ENCODE measurements at places on chromosomes 6 and 20.

GRCh38 chr6:42281570-42281969 lies 63.9 kb upstream of the MRPS10 start:
- ATAC-seq: no peak

GRCh38 chr20:40189621-40190020 lies 499.4 kb downstream of the MAFB start:
- ATAC-seq: no peak

- no peak for ATAC-seq
These were observed 71.4 kb upstream of the SCAF8 start for GRCh38 chr6:154661768-154662167.

GRCh38 chr20:10610251-10610650 lies 63.5 kb downstream of the JAG1 start:
- no peak for ATAC-seq

DNA sequence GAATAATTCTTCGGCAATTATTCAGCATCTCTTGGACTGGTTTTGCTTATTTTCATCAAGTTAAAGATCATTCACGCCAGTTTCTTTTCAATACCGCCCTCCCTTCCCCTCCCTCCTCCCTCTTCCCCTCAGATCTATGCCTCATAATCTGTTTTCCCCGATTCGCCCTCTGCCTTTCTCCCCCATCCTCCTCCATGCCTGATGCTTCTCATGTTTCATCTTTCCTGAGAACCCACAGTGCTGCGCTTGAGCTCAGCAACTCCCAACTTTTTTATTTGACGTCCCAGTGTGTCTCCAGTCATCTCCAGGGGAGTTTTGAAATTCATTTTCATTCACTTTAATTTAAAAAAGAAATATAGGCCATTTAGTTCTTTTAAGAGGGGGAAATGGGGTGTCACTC lies 142.7 kb downstream of the PTPRT start:
- no peak for ATAC-seq

GRCh38 chr20:58405504-58406291 lies 16.7 kb downstream of the VAPB start:
- peak; percentile 41 for ATAC-seq

DNA sequence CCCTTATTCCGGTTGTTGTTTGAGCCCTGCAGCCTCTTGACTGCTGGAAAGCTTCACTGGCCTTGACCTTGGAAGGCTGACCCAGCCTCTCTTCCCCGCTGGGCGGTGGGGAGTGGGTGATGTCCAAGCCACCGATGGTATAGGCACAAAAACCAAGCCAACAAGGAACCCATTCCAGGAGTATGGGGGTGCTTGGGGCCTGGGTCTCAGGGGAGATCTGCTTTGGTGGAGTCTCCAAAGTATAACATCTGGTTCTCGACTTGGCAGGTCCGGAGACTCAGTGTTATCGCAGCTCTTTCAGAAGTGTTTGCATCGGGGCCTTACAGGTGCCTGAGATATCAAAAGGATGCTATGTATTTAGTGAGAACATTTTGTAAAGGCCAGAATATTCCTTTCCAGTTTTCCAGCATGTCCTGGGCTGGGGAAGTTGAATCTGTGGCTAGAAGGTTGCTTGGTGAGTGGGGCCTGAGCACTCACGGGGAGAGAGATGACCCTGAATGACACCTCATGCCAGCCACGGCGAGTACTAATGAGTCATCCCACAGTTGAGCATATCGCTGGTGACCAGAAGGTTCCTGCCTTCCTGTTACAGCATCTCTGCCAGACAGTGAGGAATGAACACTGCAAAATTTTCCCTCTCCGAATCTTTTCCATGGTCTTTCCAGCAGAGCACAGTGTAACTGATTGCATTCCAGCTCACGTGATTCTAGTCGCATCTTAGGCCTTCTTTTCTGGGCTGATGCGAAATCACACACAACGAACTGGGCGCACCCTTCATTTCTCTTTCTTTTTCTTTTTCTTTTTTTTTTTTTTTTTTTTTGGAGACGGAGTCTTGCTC lies 133.9 kb downstream of the ZDHHC14 start:
- ATAC-seq: peak; percentile 47

DNA sequence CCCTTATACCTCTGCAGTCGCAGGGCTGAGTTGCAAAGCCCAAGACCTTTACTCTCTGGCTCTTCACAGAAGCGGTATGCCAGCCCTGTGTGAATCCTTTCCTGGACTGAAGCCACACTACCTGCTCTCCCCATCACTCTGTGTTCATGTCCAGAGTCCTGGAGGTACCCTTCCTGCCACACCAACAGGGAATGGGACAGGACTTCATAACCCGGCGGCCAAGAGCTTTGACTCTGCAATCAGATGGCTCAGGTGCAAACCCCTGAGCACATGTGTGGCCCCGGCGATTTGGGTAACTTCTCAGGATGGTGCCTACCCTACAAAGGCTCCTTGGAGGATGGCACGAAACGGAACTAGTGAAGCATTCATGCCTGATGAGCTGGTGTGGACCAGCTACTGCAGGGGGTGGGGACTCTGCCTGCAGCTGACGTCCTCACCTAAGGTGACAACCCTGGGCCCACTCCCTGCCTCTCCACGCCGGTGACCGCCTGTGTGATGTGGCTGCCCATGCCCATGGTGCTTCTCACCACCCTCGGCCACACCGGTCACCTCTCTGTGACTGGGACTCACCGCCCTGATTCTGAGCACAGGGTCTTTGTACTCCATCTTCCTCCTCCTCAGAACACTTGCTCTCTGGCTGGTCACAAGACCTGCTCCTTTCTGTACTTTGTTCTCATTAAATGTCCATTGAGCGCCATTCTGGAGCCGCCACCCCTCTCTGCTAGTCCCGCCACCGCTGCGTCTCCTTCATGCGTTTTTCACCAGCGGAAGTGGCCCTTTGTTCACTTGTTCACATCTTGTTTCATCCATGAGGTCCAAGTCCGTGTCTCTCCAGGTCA lies 116.7 kb downstream of the SULF2 start:
- no peak for ATAC-seq

DNA sequence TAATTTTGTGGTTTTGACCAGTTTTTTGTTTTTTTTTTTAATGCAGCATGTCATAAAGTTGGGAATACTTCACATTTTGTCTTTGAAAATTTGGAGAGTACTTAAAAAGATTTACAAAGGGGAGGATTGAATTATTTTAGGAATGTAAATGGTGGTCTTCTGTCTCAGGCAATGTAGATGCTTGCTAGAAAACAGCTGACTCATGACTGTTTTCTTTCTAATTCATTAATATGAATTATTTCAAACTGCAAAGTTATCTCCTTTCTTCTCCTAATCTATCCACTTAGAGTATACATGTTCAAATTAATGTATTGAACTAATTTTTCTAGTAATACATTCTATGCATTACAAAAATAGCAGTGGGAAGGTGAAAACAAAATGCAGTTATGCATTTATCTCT lies 24.9 kb downstream of the HCRTR2 start:
- ATAC-seq: no peak

DNA sequence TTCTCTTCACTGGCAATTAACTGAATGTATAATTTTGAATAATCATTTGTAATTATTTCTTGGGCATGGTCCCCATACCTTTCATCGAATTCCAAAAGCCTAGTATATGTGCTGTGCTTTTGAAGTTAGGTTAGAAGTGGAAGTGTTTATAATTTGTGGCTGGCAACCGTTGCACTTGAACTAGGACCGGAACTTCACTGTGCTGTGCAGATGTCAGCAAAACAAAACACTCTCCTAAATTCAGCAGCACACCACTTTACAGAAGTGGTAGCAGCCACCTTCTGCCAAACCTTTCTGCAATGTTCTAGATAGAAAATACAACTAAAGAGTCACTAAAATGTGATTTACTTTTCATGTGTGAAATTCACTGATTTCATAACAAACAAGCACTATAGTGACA lies 111.9 kb downstream of the FAM83B start:
- no peak for ATAC-seq

DNA sequence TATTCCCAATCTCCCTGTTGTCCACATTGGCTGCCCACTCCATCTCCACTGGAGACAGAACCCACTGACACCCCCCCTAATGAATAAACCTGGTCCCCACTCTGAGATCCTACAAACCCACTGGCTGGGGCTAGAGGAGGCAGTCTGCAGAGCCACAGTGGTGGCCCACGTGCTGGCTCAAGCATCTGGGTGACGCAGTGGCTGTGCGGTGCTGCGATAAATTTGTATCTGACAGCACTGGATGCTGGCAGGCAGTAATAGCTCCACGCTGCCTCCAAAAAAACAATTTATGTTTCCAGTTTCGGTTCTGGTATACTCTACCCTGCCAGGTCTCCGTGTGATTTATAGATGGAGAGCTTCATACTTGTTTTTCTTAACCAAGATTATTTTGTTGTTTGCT lies 87.1 kb upstream of the SYNDIG1 start:
- ATAC-seq: no peak

All from gastroesophageal sphincter (tissue), 4 donors.